ENCODE measurements at places on chromosomes 6 and 20.

- DNase-seq = peak; percentile 1
Observed at GRCh38 chr20:44034451-44034850, 119.8 kb downstream of the TOX2 start.

GRCh38 chr6:23985015-23985414, 141.0 kb upstream of the NRSN1 start:
- DNase-seq = no peak

- DNase-seq = peak; percentile 25
Observed at GRCh38 chr20:10218536-10219451, at the start of gene SNAP25. SNAP25 (plus strand) TSS chr20:10218830; CDS start chr20:10275492, 56,662 bp downstream.

DNA sequence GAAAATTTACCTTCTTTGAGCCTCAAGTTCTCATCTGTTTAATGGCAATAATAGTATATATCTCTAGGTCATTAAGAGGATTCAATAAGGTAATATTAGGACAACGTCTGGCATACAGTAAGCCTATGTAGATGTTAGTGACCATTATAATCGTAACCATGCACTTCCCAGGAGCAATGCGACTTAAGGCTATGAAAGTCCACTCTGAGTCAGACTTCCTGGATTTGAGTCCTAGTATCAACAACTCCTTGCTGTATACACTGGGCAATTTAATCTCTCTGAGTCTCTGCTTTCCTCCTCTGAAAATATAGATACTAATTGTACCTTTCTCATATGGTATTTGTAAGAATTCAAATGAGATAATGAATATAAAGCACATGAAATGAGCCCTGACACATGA, 168.1 kb upstream of the HDDC2 start:
- DNase-seq = no peak

- DNase-seq = no peak
Observed at GRCh38 chr20:9978397-9979004, 56.3 kb upstream of the ANKEF1 start.

- DNase-seq = no peak
Observed at GRCh38 chr6:166454692-166455515, 72.2 kb upstream of the MPC1 start.

DNA sequence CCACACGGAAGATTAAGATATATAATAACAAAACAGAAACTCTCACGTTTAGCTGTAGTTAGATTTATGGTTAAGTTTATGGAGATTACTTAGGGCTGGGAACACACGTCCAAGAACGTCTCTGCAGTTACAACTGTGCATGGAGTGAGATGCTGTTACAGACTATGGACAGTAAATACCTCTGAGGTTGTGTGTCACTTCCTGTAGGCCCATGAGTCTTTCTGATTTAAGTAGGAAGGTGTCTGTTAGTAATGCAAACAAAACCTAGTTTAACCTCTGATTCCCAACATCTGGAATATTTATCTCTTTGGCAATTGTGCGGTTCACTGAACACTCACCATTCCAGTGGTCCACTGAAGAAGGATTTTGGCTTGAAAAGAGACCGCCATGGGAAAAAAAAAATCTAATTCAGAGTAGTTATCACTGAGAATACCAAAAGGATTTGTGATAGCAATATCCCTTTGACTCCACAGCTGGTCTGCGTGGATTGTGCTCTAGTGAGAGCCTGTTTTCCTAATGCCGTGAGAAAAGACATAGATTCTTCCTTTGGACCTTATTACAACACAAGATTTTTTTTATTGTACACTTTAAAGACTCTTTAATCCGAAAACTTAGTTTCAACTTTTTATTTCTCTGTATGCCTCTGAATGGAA, 478.2 kb upstream of the CITED2 start:
- DNase-seq = no peak

GRCh38 chr20:54218470-54218869, 10.6 kb downstream of the PFDN4 start:
- no peak for DNase-seq

DNA sequence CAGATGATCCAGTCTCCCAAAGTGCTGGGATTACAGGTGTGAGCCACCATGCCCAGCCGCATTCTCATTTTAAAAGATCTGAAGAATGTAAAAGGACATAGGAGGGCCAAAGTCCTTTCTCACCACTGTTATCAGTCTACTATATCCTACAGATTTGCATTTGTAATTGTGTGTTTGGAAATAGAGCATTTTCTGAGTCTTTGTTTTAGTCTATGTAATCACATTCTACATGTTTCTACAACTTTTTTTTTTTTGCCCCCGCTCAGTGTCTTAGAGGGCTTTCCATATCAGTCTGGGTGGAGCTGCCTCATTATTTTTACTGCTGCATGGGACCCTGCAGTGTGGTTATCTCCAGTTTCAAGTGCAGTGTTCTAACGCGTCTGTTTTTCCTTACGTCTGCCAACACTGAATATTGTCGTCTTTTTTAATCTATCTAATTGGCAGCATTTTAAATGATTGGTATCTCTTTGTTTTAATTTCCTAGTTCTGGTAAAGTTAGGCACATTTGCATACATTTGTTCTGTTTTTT, 7.8 kb downstream of the CUL9 start:
- DNase-seq = no peak

GRCh38 chr20:31842471-31843157, 2.8 kb downstream of the FOXS1 start:
- no peak for DNase-seq

- DNase-seq = no peak
Observed at GRCh38 chr20:56447227-56447626, 21.2 kb upstream of the RTF2 start.

- no peak for DNase-seq
Observed at GRCh38 chr6:11208854-11209253, 23.6 kb downstream of the NEDD9 start.

GRCh38 chr6:166687879-166688205, 60.8 kb upstream of the RPS6KA2 start:
- DNase-seq = no peak

GRCh38 chr6:130098317-130098716, 79.9 kb downstream of the L3MBTL3 start:
- DNase-seq = no peak

DNA sequence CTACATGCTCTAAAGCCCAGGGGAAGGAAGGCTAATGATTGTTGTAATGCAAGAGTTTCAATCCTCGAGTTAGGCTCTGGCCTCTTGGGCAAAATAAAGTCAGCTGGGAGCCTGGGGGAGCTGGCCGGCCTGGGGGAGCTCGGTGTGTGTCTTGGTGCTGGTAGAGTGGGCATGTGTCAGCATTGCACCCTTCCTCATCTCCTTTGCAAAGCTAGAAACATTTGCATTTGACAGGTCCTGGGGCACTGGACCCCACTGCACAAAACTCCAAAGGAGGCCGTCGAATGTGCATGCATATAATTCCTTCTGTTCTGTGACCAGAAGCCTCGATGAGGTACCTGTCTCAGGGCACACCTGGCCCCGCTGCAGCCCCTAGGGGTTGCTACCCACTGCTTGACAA, 74.6 kb upstream of the SLC22A23 start:
- no peak for DNase-seq

GRCh38 chr6:148441454-148441911, 98.8 kb downstream of the SASH1 start:
- DNase-seq = no peak

DNA sequence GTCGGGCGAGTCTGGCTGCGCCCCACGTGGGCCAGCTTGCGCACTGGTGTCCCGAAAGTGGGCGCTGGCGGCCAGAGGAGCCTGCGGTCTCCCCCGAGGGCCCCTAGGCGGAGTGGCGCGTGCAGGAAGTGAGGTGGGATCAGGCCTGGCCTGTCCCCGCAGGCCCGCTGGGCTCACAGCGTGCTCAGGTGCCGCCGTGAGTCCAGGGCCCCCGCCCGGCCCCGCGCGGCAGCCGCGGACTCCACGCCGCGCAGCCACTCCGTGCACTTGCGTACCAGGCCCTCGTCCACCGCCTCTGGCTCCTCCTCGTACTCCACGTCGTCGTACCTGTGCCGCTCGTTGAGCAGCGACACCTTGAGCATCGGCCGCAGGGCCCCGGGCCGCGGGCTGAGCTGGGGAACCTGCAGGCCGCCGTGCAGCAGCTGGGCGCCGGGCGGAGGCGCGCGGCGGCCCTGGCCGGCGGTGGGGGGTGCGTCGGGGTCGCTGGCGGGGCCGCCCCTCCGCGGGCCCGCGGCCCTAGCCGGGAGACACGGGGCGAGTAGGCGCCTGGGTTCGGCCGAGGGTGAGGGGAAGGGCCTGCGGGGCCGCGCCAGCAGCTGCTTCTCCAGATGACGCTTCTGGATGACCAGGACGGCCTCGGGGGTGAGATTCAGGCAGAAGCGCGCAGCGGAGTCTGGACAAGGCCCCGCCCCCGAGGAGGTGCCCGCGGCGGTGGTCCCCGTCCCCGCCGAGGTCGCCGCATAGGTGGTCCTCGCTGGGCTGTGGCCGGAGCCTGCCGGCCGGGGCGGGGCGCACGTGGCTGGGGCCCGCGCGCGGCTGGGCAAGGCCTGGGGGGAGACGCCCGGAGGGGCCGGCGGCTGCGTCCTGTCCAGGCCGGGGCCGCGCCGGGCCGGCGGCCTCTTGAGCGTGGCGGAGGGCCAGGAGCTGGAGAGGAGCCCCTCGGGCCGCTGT, 835 bp downstream of the PRR18 start:
- DNase-seq = peak; percentile 14

DNA sequence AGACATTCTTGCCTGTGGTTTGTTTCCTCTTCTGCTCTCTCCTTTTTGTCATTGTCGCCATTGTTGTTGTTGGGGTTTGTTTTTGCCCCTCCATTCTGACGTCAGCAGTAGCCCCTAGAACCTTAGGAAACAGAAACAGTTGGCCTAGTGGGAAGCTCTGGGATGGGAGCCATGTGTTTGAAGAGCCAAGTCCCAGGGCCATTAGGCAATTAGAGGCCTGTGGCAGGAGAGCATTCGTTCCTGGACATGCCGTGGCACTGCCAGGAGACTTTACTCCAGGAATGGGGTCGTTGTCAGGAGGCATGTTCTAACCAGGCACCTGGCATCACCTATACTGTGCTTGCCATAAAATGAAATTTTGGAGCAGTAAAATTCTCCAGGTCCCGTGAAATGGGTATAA, 39.7 kb downstream of the PPARD start:
- DNase-seq = no peak

- DNase-seq = no peak
Observed at GRCh38 chr20:58855506-58856389, 3.2 kb downstream of the GNAS start.

GRCh38 chr20:63364801-63365585, 3.8 kb upstream of the CHRNA4 start:
- DNase-seq = no peak

- DNase-seq = no peak
Observed at GRCh38 chr6:124963416-124963785, 1.2 kb downstream of the RNF217 start.

GRCh38 chr6:68126089-68126749, 508.9 kb upstream of the ADGRB3 start:
- no peak for DNase-seq

DNA sequence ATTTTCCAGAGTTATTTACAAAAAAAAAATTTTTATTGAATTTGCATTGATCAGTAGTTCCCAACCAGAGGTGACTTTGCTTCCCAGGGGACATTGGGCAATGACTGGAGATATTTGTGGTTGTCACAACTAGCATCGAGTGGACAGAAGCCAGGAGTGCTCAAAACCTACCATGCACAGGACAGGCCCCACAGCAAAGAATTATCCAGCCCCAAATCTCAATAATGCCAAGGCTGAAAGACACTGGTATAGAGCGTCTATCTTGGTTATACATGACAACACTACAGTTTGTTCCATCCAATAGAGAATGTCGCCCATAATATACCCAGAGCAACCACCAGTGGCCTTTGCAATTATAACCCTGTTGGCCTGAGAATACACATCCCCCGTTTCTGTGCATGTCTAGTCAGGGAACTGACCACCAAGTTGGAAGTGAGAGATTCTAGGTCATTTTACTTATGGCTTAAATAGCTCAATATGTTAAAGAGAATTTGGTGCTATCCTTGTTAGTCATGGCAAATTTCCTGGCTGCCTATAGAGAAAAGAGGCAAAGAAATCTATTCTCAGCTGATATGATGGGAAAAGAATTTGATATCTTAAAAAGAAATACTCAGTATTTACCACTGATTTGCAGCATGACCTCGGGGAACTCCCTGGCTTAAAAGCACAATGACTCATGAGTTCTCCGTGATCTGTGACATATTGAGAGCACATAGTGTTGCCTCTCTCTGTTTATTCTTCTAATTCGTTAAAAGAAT, 76.0 kb upstream of the ADTRP start:
- DNase-seq = no peak

DNA sequence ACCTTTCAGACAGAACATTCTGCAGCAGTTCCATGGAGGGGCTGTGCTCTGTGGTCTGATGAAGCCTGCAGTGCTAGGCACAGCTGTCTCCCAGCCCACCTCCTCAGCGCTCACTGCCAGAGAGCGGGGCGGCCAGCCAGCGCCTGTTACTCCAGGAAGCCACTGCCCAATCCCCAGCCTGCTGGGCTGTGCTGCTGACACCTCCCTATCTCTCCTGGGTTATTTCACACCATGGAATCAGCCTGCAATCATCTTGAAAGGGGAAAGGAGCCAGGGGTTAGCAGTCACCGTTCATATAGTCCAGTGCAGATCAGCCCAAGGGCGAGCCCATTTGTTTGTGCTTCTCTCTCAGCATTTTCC, 46.3 kb upstream of the NHSL1 start:
- DNase-seq = no peak

- no peak for DNase-seq
Observed at GRCh38 chr20:24993337-24994185, 1.0 kb upstream of the APMAP start.

GRCh38 chr6:87820343-87820984, 118.4 kb upstream of the AKIRIN2 start:
- DNase-seq = no peak

DNA sequence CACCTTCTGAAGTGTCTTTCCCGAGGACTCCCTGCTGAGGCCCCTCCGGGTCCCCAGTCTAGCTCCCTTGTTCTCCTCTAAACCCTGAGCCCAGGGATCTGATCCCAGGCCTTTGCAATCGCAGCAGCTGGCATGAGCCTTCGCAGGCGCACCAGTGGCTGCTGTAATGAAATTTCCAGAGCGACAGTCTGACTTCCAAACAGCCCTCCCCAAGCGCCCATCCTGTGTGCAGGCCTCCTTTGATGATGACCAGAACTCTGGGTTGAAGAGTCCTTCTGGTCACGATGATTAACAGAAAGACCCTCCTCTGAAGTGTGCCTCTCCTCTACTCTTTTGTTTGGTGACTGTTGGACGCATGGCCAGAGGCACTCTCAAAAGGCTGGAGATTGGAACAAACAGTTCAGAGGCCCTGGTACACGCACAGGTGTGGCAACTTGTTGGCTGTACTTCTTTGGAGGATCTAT, 89.1 kb upstream of the MPC1 start:
- no peak for DNase-seq

GRCh38 chr6:109762166-109762565, 71.1 kb downstream of the FIG4 start:
- DNase-seq = no peak

- no peak for DNase-seq
Observed at GRCh38 chr20:1562622-1563021, 5.1 kb upstream of the SIRPD start.

DNA sequence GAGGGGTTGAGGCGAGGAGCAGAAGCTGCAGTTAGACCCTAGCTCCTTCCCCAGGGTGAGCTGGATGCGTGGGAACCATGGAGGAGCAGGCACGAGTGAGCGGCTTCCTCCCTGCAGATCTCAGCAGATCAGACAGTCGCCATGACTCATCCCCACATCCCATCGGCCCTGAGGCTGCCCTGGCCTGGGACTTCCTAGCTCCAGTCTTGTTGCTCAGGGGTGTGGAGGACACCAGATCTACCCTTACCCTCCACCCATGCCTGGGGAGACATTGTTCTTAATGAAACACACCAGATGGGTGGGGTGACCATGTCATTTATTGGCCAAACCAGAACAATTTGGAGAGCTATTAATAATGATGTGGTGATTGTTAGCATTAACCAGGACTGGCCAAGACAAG, 36.3 kb upstream of the TGM2 start:
- DNase-seq = no peak
